NCI-H774 (cell line): ENCODE measurements at places on chromosomes 11 and 22.

DNA sequence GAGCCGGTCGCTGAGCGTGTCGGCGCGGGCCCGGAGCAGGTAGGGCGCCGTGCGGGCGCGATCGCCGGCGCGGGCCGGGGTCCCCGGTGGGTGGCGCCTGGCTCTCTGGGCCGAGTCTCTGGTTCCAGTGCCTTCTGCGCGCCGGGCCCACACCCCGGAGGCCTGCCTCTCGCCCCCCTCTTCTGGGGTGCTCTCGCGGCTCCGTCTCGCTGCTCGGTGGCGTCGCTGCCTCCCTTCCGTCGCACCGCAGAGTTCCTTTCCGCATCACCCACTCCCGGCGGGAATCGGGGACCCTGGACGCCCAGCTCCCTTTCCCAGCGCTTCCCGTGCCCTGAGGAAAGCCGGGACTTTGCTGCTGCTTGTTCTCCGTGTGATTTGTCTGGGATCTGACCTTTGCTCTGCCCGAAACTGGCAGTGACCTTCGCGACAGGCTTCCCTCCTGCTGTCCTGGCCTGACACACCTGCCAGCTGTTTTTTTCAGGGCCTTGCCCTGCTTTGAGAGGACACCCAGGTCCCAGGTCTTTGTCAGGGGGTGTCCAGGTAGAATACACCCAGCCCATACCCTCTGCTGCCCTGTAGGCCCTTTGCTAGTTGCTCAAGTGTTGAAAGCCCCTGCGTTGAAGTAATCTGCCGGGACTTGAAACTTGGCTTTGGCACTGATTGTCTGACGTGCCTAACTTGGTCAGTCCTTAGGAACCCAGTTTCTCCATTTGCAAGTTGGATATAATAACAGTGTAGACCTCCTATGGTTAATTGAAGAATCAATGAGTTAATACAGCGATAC is 711 bp downstream of the FDX1 start:
- peak; percentile 45 for DNase-seq

- no peak for DNase-seq
Observed at GRCh38 chr11:76510060-76511047, 65.5 kb downstream of the EMSY start.

DNA sequence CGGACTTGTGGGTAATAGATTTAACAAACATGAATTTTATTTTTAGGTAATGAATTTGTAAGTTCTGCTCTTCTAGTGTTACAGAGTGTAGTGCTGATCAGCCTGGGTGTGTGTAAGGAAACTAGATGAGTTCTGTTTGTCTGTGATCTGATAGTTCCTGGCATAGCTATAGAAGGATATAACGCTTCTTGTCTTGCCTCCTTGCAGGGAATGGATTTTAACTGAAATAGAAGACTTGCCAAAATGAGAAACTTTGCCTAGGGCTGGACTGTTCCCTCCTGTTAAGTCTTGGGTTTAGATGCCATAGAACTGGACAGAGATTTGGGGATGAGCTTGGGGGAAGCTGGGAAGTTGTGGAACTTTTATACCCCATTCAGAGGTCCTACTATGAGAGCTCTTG is 11.6 kb downstream of the CCDC81 start:
- DNase-seq: no peak

DNA sequence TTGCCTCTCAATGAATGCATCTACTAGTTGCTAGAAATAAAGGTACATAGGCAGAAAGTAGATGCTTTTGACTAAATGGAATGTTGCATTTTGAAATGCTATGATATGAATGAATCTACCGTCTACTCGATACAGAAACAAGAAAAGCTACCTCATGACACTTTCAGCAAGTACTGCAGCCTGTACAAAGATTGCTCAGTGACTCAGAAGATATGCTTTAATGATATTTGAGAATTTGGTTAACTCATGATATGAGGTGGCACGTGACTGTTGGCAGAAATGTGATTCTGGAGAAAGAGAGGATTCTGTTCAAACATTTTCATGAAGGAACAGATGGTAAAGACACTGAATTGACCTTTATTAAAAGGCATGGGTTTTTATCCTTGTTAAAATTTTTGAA is 76.0 kb downstream of the HSD17B12 start:
- no peak for DNase-seq

GRCh38 chr11:120527111-120527761 is 15.7 kb downstream of the GRIK4 start:
- no peak for DNase-seq

DNA sequence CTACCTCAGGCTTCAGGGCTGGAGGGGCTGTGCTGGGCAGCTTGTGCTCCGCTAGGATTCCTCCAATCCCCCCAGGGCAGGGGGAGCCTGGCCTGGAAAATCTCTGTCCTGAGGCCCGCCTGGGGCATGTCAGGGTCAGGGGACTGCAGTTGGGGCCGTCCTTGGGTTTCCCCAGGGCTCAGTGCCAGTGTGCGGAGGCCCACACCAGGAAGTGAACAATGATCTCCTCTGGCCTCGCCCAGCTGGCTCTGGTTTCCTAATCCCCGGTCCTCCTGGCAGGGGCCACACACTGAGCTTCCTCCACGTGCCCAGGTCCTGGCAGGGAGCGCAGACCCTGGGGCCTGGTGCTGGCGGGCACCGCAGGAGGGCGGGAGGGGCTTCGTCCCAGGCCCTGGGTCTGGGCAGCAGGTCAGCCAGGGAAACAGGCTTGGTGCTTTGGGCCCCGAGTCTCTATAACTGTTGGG is 1.4 kb upstream of the MUC2 start:
- no peak for DNase-seq

DNA sequence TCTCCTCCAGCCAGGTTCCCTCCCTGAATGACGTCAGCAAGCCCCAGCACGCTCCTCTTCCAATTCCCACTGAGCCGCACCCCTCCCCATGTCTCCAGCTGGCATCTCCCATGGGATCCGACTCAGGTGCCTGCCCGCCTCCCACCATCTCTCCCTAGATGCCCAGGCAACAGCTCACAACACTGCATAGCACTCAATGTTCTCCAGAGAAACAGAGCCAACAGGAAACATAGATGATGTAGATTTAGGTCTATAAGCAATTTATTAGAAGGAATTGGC is 532.3 kb downstream of the BRD1 start:
- DNase-seq: no peak

- no peak for DNase-seq
Observed at GRCh38 chr22:39718921-39719475, 148.4 kb downstream of the CACNA1I start.

GRCh38 chr11:120289426-120289825 is 35.7 kb upstream of the TLCD5 start:
- DNase-seq: no peak

DNA sequence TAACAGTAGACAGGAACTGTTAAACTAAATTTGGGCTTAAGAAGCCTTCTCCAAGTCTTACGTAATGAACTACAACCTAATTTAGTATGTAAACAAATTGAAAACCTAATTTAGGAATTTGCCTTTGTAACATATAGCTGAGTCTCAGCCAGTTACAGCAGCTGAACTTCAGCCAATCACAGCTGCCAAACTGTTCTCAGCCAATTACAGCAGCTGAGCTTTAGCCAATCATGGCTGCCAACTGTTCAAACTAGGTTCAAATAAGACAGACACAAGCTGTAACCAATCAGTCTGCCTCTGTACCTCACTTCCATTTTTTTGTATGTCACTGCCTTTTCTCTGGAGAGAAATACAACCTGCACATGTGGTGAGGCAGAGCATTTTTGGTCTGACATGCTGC is 95.0 kb upstream of the CD44 start:
- no peak for DNase-seq

- no peak for DNase-seq
Observed at GRCh38 chr11:79081471-79082031, 359.3 kb downstream of the TENM4 start.
